NCI-H2171 (cell line): ENCODE measurements at places on chromosomes 11 and 22.
A peak's percentile ranks its signal among the peaks of the same experiment; 100 is the strongest.

GRCh38 chr11:63537293-63538101 is 889 bp downstream of the PLAAT4 start:
- peak; percentile 43 for DNase-seq

DNA sequence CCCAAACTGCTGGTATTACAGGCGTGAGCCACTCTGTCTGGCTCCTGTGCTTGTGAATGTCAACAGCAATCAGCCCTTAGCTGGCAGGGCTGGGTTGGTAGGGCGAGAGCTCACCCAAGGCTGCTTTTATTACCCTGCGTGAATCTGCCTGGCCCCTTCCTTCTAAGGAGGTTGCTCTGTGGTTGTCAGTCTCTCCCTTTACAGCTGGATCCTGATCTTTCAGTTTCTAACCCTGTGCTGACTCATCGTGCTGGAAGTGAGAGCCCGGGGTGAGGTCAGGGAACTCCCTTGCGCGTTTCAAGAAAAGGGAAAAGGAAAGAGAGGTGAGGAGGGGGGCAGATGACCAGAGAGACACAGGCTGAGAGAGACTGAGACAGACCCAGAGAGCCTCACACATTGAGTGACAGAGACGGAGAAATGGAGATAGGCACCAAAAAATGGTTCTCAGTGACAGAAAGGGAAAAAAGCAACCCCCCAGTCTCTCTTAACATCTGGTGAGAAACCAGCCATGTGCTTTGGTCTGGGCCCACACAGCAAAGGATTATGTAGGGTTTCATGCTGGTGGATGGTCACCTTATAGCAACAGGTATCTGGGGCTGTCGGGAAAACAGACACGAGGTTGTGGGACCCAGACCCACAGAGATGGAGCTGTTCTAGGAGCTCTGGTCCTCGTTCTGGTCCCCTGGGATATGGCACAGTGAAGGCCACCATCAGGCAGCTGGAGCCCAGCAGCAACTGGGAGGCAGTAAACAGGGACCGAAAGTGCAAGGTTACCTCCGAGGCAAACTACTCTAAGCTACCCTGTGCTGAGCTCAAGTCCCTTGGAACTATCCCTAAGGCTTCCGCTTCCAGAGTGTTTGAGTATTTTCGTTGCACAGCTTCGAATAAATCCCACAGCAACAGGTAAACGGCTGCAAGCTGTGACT is 2.5 kb downstream of the TCN2 start:
- no peak for DNase-seq

DNA sequence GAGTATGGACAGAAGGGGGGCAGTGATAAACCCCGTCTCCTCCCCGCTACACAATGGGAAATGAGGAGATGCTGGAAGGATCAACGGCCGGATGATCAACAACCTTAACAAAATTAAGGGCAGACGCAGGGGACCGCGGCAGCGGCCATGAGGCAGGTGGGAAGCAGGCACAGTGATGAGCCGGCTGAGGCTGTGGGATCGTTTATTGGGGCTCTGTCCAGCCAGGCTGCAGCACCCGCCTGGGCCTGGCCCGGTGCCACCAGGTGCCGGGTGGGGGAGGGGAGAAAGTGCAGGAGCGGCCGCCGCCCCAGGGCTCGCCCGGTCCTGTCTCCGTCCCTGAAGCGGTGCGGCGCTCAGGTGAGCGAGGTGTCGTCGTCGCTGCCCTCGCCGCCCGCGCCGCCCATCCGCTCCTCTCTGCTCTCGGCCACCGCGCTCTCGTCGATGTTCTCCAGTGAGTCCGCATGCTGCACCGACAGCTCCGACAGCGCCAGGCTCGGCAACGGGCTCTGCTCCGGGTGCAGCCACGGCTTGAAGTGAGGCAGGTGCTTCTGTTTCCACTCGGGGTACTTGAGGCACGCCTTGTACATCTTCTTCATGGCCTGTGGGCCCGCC is 2.4 kb upstream of the ARAP1 start:
- no peak for DNase-seq

GRCh38 chr11:8681837-8682302 is 595 bp downstream of the TRIM66 start:
- peak; percentile 28 for DNase-seq

- DNase-seq, result no peak
Observed at GRCh38 chr11:29913352-29913751, 103.5 kb downstream of the KCNA4 start.

GRCh38 chr11:82631722-82632630 is 101.7 kb downstream of the FAM181B start:
- no peak for DNase-seq

- DNase-seq, result no peak
Observed at GRCh38 chr11:28366549-28367346, 258.6 kb downstream of the METTL15 start.
